ENCODE measurements at places on chromosomes 5 and 9. TPM values are rescaled to one million over a fixed set of nuclear protein-coding genes. Genes with fewer than 3 reads are reported as not detected.

The SLC45A2 gene
- total RNA-seq: not detected

DNA sequence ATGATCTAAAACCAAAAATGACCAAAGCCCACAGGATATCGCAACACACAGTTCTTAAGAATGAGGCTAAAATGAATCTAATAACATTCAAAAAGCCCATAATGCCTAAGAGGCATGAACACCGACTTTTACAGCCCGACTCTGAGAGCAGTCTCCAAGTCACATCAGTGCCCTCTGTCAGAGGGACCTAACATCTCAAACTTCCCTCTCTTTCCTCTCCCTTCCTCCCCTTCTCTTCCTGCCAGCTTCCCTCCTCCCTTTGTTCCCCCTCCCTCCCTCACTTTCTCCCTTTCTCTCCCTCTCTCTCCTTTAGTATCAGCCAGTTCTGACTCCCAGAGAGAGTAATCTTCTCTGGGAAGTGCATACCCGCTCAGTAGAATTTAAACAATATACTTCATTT, 154.4 kb downstream of the GLIS3 start:
- H3K27me3 ChIP-seq: peaks cover 9% of the 10 kb centered on the region
- no peaks in the 10 kb centered on the region for H3K4me1 ChIP-seq
- H3K4me3 ChIP-seq: no peak overlapping the region
- H3K27ac ChIP-seq: no peak overlapping the region
- no peaks in the 10 kb centered on the region for H3K36me3 ChIP-seq
- DNase-seq: no peak

GRCh38 chr9:88531920-88532698, 2.9 kb upstream of the NXNL2 start:
- peaks cover 7% of the 10 kb centered on the region for H3K4me1 ChIP-seq
- H3K27ac ChIP-seq: no peak overlapping the region
- H3K27me3 ChIP-seq: peaks cover 50% of the 10 kb centered on the region
- H3K36me3 ChIP-seq: no peaks in the 10 kb centered on the region
- DNase-seq: no peak

DNA sequence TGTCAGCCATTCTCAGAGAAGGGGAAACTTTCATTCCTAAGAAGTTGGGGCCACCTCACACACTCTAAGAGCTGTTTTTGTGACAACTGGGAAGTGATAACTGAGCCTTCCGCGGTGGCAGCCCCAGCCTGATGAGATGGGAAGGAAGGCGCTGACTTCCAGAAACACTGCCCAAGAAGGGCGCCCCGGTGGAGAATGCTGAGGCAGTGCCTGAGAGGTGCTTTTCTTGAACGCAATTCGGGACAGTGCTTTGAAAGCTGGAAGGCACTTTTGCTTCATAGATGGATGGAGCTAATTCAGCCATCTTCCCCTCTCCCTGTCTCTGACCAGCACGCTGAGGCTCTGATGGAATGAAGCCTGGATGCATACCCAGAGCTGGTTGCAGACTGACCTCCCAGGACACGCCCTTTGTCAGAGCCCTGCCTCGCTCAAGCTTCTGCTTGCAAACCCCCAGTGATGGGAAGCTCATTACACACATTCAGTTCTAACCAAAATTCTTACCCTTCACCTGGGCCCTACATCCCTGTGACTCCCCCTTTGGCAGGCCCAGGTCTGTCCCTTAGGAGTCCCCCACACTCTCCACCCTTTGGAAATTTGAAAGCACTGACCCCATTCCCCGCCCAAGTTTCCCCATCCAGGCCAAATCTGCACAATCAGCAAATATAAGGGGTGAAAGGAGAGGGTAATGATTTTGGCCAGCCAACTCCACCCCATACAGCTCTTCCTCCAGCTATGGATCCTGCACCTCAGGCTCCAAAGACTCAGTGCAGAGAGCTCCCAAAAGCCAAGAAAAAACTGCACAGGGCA, 66.6 kb upstream of the SLC25A51 start:
- no peaks in the 10 kb centered on the region for H3K27me3 ChIP-seq
- H3K36me3 ChIP-seq: no peaks in the 10 kb centered on the region
- no peak overlapping the region for H3K4me3 ChIP-seq

DNA sequence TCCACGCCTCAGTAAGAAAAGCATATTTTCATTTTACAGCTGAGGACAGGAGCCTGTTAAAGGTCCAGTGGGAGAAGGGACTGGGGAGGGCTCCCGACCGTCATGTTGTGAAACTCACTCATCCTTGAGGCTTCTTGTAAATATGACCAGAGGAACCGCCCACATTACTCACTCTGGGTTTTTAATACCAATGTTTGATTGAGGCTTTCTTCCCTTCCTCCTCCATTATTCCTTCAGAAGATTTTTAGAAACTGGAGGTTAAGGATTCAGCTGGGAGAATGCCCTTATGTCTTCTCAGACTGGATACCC, 61.4 kb upstream of the GLRX start:
- H3K36me3 ChIP-seq: peaks cover 13% of the 10 kb centered on the region
- no peak for DNase-seq
- no peak overlapping the region for H3K4me3 ChIP-seq
- no peak overlapping the region for H3K27ac ChIP-seq

GRCh38 chr9:13351778-13352386, 72.4 kb upstream of the MPDZ start:
- H3K4me1 ChIP-seq: no peaks in the 10 kb centered on the region
- H3K36me3 ChIP-seq: no peaks in the 10 kb centered on the region
- no peak for DNase-seq
- no peak overlapping the region for H3K4me3 ChIP-seq
- H3K27ac ChIP-seq: no peak overlapping the region
- no peaks in the 10 kb centered on the region for H3K27me3 ChIP-seq

GRCh38 chr5:57538341-57538955, 55.8 kb upstream of the ACTBL2 start:
- no peaks in the 10 kb centered on the region for H3K27me3 ChIP-seq
- H3K4me3 ChIP-seq: no peak overlapping the region
- H3K4me1 ChIP-seq: no peaks in the 10 kb centered on the region
- no peaks in the 10 kb centered on the region for H3K36me3 ChIP-seq
- DNase-seq: no peak
- no peak overlapping the region for H3K27ac ChIP-seq

DNA sequence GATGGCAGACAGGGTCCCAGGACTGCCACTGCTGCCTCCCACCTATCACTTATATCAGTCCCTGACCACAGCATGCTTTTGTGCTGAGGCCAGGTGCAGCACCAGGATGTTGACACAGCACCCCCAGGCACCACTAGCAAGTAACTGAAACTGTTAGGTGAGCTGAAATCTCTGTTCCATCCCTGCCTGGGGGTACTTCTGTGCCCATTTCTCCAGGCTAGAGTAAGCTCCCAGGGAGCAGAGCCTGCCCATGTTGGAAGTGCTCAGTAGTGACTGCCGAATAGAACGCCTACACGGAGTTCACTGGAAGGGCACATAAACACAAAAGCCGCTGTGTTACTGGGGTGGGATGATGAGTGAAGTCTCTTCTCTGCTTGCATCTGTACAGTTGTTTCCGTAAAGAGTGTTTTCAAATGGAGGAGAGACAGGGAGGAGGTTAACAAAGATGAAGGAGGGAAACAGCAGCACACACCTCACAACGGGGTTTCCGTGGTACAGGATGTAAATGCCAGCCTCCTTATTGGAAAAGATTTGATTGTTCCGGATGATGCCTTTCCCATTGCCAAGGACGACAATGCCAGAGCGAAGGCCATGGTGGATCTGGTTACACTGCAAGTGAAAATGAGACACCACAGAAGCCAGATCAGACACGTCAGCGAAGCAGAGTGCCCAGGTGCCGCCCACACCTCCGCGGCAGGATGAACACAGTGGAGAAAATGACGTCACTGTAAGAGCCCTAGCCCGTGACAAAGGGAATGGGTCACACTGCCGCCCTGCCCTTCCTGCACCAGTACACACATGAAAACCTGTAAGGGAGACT, 43.1 kb downstream of the POLR1E start:
- peak overlapping the region; percentile 63 for H3K4me3 ChIP-seq
- peak overlapping the region; percentile 87 for H3K27ac ChIP-seq
- peaks cover 17% of the 10 kb centered on the region for H3K4me1 ChIP-seq
- H3K27me3 ChIP-seq: no peaks in the 10 kb centered on the region
